ENCODE measurements at places on chromosomes 1 and 21. TPM values are rescaled to one million over a fixed set of nuclear protein-coding genes. Genes with fewer than 3 reads are reported as not detected.

The CD5L gene
- not detected for polyA plus RNA-seq

The KCNA3 gene
- 0.15 TPM for polyA plus RNA-seq

The CFAP141 gene
- not detected for polyA plus RNA-seq

The GREM2 gene
- 0.57 TPM for polyA plus RNA-seq

The CASZ1 gene
- 24.5 TPM for polyA plus RNA-seq

The PRKAA2 gene
- 23.9 TPM for polyA plus RNA-seq

The S100A12 gene
- 1.6 TPM for polyA plus RNA-seq

The ARTN gene
- 2.4 TPM for polyA plus RNA-seq

The LEFTY2 gene
- polyA plus RNA-seq: 0.83 TPM

The ZNF695 gene
- polyA plus RNA-seq: 5.0 TPM

The FCGR1A gene
- polyA plus RNA-seq: 2.0 TPM

The GALE gene
- 44.2 TPM for polyA plus RNA-seq

The THRAP3 gene
- 158 TPM for polyA plus RNA-seq

The ASCL5 gene
- 0.20 TPM for polyA plus RNA-seq

The RRAGC gene
- polyA plus RNA-seq: 34.4 TPM

The PCAT6 gene
- 4.2 TPM for polyA plus RNA-seq

The MPL gene
- polyA plus RNA-seq: 0.78 TPM

The FLG2 gene
- 0.07 TPM for polyA plus RNA-seq

The HYI gene
- 43.6 TPM for polyA plus RNA-seq

The TCP10L gene
- polyA plus RNA-seq: 1.8 TPM

The TAS1R1 gene
- polyA plus RNA-seq: 0.19 TPM

The GJA8 gene
- polyA plus RNA-seq: 0.53 TPM

The KRTAP10-3 gene
- not detected for polyA plus RNA-seq

The IFI44L gene
- polyA plus RNA-seq: 6.7 TPM

The TSPEAR gene
- polyA plus RNA-seq: 1.1 TPM

The CFHR3 gene
- polyA plus RNA-seq: 0.31 TPM

The AIRE gene
- polyA plus RNA-seq: 0.52 TPM

The SLAMF8 gene
- polyA plus RNA-seq: 0.61 TPM

The TEX38 gene
- polyA plus RNA-seq: 0.34 TPM

The TMEM54 gene
- polyA plus RNA-seq: 10.1 TPM

All from renal pelvis (tissue), 12 donors.